ENCODE measurements at places on chromosomes 5 and 9.

- no peak for DNase-seq
- H3K36me3 ChIP-seq, result no peaks in the 10 kb centered on the region
- peaks cover 11% of the 10 kb centered on the region for H3K4me1 ChIP-seq
- H3K27me3 ChIP-seq, result peaks cover 21% of the 10 kb centered on the region
- H3K27ac ChIP-seq, result no peak overlapping the region
Measured at GRCh38 chr9:125885405-125886034, 138.3 kb downstream of the PBX3 start.

DNA sequence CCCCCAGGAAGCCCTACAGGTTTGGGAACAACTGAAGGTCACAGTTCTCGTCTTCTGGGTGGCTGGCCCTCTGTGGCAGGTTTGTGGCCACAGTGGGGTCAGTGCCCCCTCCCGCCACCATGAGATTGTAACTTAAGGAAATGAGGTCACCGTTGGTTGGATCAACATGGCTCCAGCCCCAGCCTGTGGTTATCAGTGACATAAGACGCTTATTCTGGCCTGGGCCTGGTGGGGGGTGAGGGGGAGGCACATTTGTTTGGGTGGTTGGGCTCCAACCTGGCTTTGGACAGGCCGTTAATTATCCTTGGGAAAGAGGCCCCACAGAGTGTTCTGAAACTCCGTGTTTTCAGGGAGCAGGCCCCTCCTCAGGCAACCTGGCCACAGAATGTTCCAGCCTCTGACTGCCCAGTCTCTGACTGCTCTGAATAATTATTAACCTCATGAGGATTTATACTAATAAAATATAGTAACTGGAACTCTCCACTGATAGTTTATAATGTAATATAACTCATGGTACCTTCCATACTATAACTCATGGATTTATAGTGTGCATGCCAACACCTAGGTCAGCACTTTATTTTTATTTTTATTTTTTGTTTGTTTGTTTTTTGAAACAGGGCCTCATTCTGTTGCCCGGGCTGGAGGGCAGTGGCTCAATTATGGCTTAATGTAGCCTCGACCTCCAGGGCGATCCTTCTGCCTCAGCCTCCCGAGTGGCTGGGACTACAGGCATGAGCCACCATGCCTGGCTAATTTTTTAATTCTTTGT lies 58.0 kb upstream of the RPL26L1 start:
- no peaks in the 10 kb centered on the region for H3K27me3 ChIP-seq
- no peak for DNase-seq
- H3K36me3 ChIP-seq, result peaks cover 5% of the 10 kb centered on the region
- H3K4me3 ChIP-seq, result no peak overlapping the region
- no peak overlapping the region for H3K27ac ChIP-seq
- H3K4me1 ChIP-seq, result peaks cover 3% of the 10 kb centered on the region

GRCh38 chr5:96821260-96821916 lies 13.6 kb upstream of the ERAP1 start:
- H3K27ac ChIP-seq, result no peak overlapping the region
- H3K27me3 ChIP-seq, result no peaks in the 10 kb centered on the region
- no peak for DNase-seq
- no peak overlapping the region for H3K4me3 ChIP-seq

DNA sequence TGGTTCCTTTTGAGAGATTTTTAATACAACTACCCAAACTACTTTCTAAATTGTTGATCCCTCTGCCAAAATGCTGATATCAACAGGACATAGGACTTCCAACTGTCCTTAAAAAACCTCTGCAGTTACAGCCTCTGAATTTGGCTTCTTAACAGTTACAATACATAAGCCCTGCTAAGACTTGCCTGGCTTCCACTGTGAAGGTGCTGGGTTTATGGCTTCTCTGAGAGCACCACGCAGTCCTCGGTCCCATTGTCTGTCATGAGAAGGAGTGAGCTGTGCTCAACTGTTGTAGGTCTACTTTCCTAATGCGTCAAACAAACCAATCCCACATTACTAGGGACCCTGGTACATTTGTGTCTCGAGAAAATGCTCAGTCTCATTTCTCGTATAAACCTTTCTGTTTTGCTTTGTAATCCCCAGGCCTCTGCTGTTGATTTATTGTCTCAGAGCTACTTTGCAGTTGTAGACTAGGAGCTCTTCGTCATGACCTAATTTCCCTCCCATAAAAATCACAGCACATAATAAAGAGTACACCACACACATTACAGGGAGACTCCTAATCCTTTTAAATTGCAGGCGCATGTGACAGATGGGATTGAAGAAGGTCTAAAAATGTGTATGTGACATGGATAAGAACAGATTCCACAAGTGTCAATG lies 274.9 kb downstream of the NR3C1 start:
- H3K36me3 ChIP-seq, result no peaks in the 10 kb centered on the region
- H3K27me3 ChIP-seq, result no peaks in the 10 kb centered on the region
- no peak overlapping the region for H3K4me3 ChIP-seq

DNA sequence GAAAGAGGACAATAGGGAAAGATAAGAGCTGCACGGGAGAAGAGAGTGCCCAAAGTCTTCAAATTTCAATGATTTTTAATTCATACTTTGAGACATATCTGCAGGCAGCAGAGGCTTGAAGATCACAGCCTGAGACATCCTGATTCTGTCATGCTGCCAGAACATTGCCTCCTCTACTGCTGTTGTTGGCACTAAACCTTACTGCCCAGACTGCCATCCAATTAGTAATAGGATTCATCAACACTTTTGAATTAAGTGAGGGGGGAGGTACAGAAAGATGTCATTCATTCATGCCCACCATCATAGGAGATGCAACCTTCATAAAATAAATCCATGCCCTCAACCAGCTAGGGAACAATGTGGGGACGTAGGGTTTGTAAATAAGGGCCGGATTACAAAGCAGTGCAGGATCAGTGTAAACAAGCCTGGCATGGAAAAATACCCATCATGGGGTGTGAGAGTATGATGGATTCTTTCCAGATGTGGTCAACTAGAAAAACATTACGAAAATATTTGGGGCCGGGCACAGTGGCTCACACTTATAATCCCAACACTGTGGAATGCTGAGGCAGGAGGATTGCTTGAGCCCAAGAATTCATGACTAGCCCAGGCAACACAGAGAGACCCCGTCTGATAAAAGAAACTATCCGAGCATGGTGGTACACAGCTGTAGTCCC lies 122.1 kb upstream of the DAPK1 start:
- no peak overlapping the region for H3K27ac ChIP-seq
- no peaks in the 10 kb centered on the region for H3K36me3 ChIP-seq
- H3K4me3 ChIP-seq, result no peak overlapping the region
- H3K4me1 ChIP-seq, result peaks cover 4% of the 10 kb centered on the region

- no peaks in the 10 kb centered on the region for H3K4me1 ChIP-seq
- H3K27me3 ChIP-seq, result peaks cover 43% of the 10 kb centered on the region
- no peak for DNase-seq
- no peak overlapping the region for H3K27ac ChIP-seq
Measured at GRCh38 chr5:114055318-114056184, 306.3 kb upstream of the KCNN2 start.

DNA sequence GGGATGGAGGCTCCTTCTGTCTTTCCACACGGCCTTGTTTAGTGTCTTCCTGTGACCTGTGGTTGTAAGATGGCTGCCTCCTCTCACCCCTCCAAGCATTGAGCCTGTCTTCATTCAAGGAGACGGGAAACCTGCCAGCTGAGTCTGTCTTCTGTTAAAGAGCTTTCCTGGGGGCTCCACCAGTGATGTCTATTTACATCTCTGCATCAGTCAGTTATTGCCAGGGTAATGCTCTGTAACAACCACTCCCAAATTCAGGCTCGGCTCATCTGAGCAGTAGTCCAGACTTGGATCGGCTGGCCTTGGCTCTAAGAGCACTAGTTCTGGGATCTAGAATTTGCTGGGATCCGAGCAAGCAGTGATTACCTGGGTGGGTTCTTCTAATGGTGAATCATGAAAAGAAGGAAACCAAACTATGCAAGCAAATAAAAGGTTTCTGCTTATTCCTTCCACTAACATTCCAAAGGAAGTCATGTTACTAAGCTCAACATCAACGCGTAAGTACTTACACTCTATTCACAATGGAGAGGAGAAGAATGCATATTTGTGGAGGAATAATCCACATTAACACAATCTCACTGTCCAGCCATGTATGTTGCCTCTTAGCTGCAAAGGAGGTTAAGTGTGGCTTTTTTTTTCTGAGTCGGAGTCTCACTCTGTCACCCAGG lies 61.7 kb downstream of the GALNT12 start:
- H3K27ac ChIP-seq, result no peak overlapping the region
- H3K27me3 ChIP-seq, result peaks cover 13% of the 10 kb centered on the region
- H3K36me3 ChIP-seq, result no peaks in the 10 kb centered on the region
- no peak overlapping the region for H3K4me3 ChIP-seq
- no peak for DNase-seq

DNA sequence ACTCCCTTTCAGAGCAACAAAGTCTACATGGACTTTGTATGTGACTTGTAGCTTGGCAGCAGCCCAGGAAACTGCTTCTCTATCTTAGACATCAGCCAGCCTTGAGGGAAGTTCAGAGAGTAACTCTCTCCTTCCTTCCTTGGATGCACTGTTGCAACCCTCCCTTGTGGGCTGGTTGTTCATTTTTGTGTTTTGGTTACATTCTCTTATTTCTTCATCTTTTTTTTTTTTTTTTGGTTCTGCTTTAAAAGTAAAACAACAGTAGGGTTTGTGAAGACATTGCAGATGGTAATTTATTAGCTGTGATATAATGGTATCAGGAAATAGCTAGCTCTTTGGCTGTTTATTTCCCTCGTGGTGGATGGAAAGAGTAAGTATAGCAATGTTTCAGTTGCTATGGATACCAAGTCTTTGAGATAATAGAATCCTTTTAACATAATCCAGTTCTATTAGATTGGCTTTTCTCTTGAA lies 97.9 kb upstream of the MAMDC2 start:
- no peak overlapping the region for H3K27ac ChIP-seq
- no peak for DNase-seq
- H3K36me3 ChIP-seq, result no peaks in the 10 kb centered on the region
- no peaks in the 10 kb centered on the region for H3K4me1 ChIP-seq

GRCh38 chr5:173835131-173835530 lies 53.0 kb upstream of the CPEB4 start:
- no peak overlapping the region for H3K27ac ChIP-seq
- H3K4me1 ChIP-seq, result no peaks in the 10 kb centered on the region
- H3K36me3 ChIP-seq, result no peaks in the 10 kb centered on the region
- H3K4me3 ChIP-seq, result no peak overlapping the region
- no peak for DNase-seq

DNA sequence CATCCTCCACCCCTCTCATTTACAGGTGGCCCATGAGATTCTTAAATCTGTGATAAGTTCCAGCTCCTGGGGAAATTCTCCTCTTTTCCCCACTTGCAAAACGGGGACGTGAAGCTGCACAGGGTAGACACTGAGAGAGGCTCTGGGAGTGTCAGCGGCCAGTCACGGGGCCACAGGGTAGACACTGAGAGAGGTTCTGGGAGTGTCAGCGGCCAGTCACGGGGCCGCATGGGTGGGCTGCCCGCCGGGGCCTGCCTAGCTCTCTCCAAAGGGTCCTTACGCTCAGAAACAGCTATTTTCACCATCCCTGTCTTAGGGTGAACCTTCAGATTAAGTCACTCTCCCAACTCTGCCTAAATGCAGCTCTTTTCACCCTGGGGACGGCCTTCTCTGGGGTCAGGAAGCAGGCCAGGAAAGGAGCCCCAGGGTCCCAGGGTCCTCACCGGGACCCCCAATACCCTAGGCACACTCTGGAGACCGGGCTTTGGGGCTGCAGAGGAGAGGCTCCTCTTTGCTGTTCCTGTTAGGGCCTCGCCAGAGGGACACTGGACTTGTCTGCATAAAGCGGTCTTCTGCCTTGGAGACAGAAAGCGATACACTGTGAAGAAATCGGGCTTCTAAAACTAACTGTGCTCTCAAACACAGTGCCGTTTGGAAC lies 1.5 kb downstream of the FAM78A start:
- no peaks in the 10 kb centered on the region for H3K27me3 ChIP-seq
- H3K27ac ChIP-seq, result peak overlapping the region; percentile 99
- H3K4me3 ChIP-seq, result peak overlapping the region; percentile 90
- peak; percentile 59 for DNase-seq

DNA sequence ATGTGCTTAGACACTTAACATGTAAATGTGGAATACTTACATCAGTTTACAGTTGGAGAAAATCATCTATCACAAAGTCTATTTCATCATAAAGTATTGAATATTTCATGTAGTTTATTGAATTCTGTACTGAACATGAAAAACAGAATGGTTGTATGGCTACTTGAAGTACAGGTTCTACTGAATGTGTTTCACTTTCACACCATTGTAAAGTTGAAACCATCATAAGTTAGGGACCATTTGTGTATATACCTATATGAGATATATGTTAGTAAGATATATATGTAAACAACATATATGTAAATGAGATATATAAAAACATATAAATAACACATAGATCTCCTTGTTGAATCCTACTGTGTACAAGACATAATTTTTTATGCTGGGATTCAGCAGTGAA lies 63.0 kb upstream of the TAF11L2 start:
- DNase-seq, result no peak
- H3K4me1 ChIP-seq, result no peaks in the 10 kb centered on the region
- H3K4me3 ChIP-seq, result no peak overlapping the region
- no peaks in the 10 kb centered on the region for H3K27me3 ChIP-seq
- no peaks in the 10 kb centered on the region for H3K36me3 ChIP-seq

GRCh38 chr9:122031776-122032175 lies 61.3 kb downstream of the TTLL11 start:
- no peak overlapping the region for H3K4me3 ChIP-seq
- no peak overlapping the region for H3K27ac ChIP-seq
- no peaks in the 10 kb centered on the region for H3K4me1 ChIP-seq
- no peak for DNase-seq
- H3K36me3 ChIP-seq, result peaks cover 17% of the 10 kb centered on the region
- no peaks in the 10 kb centered on the region for H3K27me3 ChIP-seq

DNA sequence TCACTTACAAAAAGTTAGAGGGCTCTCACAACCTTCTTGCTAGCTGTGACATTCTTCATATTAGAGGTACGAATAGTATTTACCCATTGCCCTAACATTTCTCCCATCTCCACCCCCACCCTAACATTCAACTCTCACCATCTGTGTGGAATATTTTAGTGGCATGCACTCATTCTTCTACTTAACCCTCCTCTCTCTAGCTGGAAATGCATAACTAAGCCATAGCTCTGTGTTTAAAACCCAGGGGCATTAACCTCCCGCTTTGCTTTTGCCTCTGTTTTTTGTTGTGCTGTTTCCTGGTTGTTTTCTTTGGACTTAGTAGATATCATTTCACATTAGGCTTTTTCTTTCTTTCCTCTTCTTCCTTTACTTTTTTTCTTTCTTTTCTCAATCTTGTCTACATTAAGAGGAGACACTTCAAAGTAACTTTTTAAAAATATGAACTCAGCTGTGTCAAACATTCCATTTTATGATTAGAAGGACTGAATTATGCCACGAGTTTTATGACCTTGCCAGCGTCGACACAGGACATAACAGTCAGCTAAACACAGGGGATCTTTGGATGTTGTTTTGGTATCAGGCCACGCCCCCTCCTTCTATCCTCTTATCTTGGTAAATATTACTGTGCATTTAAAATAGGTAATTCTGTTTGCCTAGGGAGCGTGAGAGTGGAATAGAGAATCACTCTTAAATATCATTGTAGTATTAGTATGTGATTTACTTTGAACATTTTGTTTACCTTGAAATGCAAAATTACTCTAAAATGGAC lies 236.0 kb downstream of the CD180 start:
- no peaks in the 10 kb centered on the region for H3K4me1 ChIP-seq
- no peak overlapping the region for H3K27ac ChIP-seq
- H3K27me3 ChIP-seq, result peaks cover 2% of the 10 kb centered on the region
- no peaks in the 10 kb centered on the region for H3K36me3 ChIP-seq
- DNase-seq, result no peak
- no peak overlapping the region for H3K4me3 ChIP-seq

Measured in activated CD8-positive, alpha-beta T cell treated with anti-CD3 and anti-CD28 coated beads for 36 hours (primary cell).